Cortex of kidney (tissue), 1 donor: ENCODE measurements at places on chromosomes 12 and 14.

GRCh38 chr14:75399843-75400775 lies 27.7 kb upstream of the JDP2 start:
- no peak for DNase-seq

- DNase-seq: no peak
Measured at GRCh38 chr14:76762411-76763095, 1.3 kb downstream of the VASH1 start.

DNA sequence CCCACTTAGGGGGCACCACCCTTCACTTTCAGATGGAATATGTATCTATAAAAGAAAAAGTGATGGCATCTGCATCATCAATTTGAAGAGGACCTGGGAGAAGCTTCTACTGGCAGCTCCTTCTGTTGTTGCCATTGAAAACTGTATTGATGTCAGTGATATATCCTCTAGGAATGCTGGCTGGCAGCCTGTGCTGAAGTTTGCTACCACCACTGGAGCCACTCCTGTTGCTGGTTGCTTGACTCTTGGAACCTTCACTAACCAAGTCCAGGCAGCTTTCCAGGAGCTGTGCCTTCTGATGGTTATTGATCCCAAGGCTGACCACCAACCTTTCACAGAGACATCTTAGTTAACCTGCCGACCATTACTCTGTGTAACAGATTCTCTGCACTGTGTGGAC lies 44.7 kb downstream of the RIMKLB start:
- DNase-seq: no peak

GRCh38 chr12:105462831-105463230 lies 132.3 kb downstream of the C12orf75 start:
- DNase-seq: no peak
